ENCODE measurements at places on chromosomes 12 and 14.

DNA sequence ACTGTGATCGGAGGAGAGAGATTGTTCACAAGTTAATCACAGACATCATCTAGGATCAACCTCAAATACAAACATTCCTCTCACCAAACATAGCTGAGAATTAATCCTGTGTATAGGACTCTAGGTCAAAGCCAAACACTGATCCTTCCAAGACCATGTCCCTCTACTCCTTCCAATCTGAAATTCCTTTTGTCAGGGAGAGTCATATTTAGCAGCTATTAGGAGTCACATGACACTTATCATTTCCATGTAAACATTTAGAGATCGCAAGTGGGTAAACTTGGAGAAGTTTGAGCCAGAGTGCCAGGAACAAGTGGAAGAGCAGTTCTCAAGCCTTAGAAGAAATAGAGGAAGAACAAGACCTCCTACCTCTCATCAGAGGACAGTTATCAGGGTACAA lies 13.5 kb downstream of the OR2AP1 start:
- DNase-seq: no peak

DNA sequence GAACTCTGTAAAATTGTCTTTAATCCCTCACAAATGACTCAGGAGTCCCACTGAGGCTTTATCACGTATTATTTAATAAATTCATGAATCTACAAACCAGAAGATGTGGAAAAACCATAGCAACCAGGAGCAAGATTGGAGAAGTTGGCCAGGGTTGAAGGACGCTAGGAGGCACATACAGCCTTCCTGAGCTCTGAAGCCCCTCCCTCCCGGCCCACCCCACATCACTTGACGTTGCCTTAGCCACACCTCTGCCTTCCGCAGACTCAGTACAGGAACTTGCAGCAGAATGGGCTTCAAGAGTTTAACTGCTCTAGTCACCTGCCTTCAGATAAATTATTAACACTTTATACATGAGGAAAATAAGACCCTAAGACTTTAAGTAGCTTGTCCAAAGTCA lies 33.9 kb downstream of the SLC35F4 start:
- no peak for DNase-seq

DNA sequence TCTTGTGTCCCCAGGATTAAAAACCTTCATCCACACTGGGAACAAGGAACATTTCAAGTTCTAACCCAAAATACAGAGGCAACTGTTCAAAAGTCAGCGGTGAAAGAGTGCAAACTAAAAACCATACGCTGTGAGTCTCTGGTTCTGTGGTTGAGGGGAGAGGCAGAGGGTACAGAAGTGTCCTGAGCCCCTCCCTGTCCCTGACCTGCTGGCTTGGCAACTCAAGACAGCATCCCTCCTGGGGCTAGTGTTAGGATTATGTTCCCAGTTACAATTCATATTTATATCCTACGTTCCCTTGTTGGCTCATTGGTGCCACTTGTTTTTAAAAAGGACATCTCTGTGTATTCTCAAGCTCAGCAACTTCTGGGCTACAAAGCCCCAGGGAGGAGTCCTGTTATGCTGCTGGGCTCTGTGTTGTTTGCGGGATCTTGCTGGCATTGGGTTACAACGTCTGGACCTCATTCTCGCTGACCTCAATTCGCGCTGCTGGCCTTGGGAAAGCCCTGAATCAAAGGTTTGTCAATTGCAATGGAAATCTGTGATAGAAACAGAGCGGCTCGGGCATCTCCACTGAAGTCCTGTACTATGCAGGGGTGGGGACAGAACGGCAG lies 420.8 kb downstream of the FUT8 start:
- peak; percentile 26 for DNase-seq

DNA sequence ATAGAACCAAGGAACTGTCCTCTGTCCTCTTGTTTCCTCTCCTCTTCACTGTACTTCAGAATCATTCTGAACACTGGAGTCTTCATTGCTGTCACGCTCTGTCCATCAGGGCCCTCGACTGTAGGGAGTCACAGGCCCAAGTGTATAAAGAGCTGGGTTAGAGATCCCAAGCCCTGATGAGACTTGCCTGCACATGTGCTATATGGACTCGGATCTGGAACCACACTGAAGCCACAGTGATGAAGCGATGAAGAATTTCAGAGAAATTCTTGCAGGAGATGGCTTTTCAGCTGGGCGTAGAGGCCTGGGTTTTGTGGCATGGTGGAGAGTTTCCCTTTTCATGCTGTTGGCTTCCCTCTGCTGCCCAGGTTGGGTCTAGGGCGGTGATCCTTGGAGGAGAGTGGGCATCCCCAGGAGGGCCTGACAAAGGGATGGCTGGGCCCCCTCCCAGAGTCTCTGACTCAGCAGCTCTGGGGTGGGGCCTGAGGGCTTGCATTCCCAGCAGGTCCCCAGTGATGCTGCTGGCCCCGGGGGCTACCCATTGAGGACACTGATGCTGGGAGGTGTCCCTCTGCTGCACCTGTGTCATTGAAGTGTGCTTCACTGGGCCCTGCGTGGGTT lies 39.6 kb upstream of the YY1 start:
- DNase-seq: no peak

DNA sequence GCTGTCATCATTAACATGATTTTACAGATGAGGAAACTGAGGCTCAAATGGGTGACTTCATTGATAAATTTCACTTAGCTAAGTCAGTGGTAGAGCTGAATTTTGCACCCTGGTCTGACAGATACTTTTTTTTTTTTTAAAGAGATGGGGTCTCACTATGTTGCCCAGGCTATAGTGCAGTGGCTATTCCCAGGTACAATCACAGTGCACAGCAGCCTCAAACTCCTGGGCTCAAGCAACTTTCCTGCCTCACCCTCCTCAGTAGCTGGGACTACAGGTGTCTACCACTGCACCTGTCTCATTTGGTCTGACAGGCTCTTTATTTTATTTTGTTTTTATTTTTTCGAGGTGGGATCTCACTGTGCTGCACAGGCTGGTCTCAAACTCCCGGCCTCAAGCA lies 24.2 kb upstream of the CORO1C start:
- DNase-seq: no peak

DNA sequence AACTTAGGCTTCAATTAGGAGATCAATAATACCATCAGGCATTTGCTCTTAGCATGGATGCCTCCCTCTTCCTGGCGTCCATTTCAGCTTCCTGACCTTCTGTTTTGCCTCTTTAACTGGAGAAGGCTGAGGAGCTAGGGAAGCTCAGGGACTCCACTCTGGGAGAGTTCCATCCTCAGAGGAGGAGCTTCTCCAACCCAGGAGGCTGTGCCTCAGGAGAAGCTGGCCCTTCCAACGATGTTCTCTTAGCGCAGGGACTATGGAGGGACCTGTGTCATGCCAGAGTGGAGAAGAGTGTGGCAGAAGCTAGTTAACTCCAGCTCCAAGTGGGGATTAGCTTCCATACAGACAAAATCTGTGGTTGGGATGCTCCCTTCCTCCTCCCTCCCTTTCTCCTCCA lies 58.0 kb downstream of the KCNA5 start:
- DNase-seq: no peak

GRCh38 chr14:31657917-31658316 lies 96.7 kb downstream of the NUBPL start:
- DNase-seq: no peak

DNA sequence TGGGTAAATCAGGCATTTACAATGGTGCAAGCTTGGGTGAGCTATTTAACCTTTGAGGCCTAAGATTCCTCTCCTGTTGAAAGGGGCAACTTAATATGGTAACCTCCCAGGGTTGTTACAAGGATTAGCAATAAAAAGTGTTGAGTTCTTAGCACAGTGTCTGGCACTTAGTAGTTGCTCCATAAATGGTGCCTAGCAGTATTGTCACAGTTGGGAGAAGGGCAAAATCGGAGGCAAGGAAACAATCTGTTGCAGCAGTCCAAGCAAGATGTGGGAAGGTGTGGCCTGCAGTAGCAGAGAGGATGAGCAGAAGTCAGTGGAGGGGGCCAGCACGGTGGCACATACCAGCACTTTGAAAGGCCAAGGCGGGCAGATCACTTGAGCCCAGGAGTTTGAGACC lies 7.3 kb upstream of the SP7 start:
- no peak for DNase-seq

GRCh38 chr12:24948420-24948756 lies 513 bp downstream of the BCAT1 start:
- DNase-seq: peak; percentile 72

DNA sequence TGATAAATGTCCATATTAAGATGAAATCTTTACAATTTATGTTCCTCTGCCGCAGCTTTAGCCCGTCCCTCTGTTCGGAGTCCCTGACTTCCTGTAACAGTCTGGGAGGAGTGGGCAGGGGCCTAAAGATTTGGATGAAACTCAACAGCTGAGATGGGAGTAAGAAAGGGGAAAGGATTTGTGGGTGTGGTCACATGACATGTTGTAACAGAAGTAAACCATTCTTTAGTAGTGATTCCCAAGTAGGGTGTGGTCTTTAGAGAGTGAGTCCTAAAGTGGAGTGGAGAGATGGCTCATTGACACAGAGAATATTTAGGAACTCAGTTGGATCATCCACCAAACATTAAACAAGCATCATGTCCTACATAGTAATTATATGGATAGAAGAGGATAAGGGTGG lies 12.9 kb downstream of the TMEM117 start:
- no peak for DNase-seq

GRCh38 chr12:85059594-85059993 lies 23.4 kb downstream of the LRRIQ1 start:
- DNase-seq: no peak

DNA sequence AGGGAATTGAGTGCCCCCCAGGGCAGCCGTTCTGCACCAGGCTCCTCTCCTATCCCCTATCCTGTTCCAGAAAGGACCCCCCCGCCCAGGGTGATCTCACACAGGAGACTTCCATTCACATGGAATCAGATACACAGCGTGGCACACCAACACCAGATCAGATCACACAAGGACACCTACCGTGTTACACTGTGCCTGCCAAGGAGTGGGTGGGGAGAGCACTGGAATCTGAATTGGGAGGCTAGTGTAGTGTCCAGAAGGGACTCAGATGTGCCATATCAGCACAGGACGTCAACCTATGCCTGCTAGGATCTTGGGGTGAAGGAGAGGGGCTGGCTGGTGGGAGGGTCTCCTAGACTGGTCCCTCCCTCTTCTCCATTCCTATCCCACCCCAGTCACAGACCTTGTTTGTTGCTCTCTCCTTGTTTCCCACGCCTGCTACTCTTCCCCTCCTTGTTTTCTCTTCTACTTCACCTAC lies 2.3 kb downstream of the PTMS start:
- no peak for DNase-seq

DNA sequence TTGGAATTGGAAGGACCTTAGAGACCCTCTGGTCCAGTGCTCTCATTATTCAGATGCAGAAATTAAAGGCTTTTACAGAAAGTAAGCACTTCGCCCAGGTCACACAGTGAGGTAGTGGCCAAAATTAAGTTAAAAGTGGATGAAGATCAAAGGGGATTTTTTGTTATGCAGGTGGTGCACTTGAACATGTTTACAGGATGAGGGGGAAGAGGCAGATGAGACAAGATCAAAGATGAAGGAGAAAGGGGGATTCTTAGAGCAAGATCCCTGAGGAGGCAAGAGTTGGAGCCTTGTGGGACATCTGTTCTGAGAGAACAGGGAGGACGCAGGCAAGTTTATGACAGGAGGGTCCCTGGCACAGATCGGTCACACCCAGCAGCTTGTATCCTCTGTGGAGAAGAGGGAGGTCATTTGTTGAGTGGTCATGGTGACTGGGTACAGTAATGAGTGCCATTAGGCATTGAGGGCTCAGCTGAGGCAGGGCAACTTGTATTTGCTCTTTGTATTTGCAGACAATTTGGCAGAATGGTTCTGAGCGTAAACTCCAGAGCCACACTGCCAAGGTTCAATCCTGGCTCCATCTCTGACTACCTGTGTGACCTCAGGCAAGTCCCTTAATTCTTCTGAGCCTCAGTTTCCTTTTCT lies 84.0 kb downstream of the BORCS5 start:
- peak; percentile 58 for DNase-seq

DNA sequence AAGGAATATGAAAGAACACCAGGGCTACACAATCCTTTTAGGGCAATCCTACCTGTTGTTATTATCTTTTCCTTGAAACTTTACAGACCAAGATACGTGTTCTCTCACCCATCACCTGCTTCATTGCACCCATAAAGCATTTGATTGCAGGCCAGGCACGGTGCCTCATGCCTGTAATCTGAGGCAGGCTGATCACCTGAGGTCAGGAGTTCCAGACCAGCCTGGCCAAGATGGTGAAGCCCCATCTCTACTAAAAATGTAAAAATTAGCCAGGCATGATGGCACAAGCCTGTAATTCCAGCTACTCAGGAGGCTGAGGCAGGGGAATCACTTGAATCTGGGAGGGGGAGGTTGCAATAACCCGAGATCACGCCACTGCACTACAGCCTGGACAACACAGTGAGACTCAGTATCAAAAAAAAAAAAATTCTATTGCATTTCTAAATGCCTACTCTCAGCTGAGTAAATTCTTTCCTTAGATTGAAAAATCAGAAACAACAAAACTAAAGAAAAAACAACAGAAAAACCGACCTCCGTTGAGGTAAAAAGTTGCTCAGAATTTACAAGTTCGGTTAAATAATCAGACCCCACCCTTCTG lies 183.7 kb upstream of the TMEM132C start:
- DNase-seq: no peak

GRCh38 chr14:59918824-59919569 lies 947 bp upstream of the LRRC9 start:
- no peak for DNase-seq

DNA sequence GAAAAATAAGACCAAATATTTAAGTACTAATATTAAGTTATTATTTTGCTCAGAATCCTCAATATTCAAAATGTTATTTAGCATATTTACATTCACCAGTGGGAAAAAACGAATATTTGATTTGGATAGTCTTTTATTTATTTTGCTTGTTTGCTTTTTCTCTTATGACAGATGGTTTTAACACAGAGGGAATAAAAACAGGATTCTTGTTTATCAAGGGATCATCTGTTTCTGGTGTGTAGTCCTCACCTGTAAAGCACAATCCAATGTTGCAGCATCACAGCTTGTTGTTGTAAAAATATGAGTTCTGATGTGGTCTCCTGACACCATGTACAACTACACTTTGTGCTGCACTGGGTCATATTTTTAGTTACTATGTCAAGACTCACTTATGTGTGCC lies 103.9 kb downstream of the AVPR1A start:
- peak; percentile 20 for DNase-seq

DNA sequence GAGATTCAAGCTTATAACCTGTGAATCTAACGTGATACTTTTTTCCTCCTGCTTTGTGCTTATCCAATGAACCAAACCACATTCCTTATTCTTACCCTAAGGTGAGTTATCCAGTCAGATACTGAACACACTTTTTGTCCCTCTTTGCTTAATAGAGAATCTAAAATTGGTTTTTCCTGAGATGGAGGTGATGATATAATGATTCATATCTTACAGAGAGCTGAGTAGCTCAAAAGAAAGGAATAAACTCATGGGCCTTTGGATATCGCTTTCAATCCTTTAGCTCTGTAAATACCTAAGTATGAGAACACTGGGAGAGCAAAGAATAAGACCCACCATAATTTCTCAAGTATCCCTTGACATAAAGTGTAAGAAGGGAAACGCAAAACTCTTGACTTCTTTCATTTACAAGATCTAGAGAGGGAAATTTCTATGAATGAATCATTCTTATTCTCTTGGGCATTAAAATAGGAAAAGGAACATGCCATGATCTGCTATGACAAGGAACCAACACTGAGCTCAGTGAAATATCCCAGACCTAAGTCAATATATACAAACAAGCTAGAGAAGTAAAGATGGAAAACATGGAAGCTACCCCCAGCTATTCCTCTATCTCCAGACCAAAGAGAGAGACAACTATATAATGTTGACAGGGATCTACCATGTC lies 81.8 kb upstream of the STAC3 start:
- DNase-seq: no peak

GRCh38 chr12:14850929-14851663 lies 7.8 kb upstream of the ART4 start:
- DNase-seq: peak; percentile 21

- no peak for DNase-seq
Observed at GRCh38 chr14:26113911-26114640, 483.8 kb downstream of the NOVA1 start.
